ENCODE measurements at places on chromosomes 2 and 18.

GRCh38 chr2:239956818-239957261 lies 68.3 kb downstream of the NDUFA10 start:
- DNase-seq: no peak

DNA sequence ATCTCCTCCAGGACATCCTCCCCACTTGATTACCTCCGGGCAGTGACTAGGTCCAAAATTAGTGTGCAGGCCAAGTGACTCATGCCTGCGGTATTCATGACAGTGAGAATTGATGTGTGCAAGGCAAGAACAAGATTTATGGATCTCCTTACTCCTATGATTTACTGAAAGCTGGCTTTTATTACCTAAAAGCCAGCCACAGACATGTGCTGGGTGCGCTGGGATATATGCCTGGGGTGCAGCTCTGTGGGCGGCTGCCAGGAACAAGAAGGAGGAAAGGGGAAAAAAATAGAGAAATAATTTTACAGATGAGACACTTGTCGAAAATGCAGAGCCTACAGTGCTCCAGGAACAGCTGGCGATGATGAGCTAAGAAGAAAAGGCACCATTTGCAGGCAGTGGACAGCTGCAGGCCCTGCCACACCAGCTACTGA lies 359.3 kb downstream of the CMPK2 start:
- DNase-seq: no peak

- no peak for DNase-seq
Measured at GRCh38 chr2:694174-694573, 17.0 kb upstream of the TMEM18 start.

DNA sequence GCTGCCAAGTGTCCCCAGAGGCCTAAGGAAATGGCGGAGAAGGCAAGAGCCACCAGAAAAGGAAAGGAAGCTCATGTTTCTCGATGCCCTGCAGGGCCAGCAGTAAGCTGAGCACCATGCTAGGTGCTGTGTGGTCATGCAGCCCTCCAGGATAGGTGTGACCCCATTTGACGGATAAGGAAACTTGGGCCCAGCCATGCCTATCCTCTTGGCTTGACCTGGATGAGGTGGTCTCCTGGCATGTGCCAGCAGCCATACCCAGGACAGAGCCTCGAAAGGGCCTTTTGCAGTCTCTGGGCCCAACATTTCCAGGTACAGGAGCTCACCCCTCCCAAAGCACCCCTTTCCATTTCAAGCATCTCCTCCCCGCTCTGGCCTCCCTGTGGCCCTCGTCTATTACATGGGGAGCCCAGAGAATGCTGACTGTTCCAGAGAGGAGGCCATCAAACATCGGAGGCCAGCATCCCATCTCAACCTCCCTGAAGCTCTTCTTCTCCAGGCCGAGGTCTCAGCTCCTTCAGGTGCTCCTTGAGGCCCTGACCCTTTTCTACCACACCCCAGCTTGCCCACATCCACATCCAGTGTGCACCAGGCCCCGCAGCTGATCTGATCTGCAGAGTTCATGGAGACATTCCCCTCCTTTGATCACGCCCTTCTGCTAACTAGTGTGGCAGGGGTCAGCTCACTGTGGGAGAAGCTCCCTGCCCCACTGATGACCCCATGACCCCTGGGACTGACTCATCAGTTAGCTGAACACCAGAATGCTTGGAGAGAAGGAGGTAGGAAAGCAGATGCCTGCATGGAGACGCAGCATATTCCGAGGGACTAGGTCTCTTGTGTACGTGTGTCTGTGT lies 208.4 kb downstream of the TNS1 start:
- no peak for DNase-seq

- DNase-seq: no peak
Measured at GRCh38 chr2:68414876-68415275, 49.8 kb downstream of the PLEK start.

DNA sequence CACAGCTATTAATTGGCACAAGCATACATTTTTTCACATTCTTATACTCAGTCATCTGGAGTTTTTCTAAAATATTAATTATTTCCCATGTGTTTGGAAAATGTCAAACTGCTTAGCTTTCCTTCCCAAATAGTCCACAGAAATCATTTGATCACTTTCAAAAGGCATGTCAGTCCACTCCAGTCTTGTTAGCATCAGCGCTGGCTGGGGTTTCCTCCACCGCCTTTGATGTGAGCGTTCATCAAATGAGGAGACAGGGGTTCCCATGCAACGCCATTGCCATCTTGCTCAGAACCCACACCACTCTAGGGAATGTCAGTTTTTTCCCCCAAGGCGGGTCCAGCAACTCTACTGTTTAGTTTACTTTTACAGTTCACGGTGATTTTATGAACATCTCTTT lies 13.1 kb upstream of the RAX start:
- no peak for DNase-seq

Measured in Daoy (cell line).